K562 (cell line): ENCODE measurements at places on chromosomes 3 and 15.

GRCh38 chr3:126473292-126474168 lies 2.2 kb downstream of the ZXDC start:
- DNase-seq: no peak

DNA sequence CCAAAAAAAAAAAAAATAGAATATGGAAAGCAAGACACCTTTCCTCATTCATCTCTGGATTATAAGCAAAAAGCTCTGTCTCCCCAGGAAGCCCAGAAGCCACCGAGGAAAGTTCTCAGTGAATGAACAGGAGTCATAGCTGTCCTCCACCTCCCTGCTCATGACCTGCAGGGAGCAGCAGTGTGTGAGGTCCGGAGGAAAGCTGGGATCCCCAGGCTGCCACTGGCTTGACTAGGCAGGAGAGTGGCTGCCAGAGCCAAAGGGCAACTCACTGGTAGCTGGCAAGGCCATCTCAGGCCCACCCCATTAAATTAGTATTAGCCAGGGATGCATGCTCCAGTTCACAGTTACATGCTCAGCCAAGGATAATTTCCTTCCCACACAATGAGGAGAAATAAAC lies 191.6 kb upstream of the STT3B start:
- no peak for DNase-seq

DNA sequence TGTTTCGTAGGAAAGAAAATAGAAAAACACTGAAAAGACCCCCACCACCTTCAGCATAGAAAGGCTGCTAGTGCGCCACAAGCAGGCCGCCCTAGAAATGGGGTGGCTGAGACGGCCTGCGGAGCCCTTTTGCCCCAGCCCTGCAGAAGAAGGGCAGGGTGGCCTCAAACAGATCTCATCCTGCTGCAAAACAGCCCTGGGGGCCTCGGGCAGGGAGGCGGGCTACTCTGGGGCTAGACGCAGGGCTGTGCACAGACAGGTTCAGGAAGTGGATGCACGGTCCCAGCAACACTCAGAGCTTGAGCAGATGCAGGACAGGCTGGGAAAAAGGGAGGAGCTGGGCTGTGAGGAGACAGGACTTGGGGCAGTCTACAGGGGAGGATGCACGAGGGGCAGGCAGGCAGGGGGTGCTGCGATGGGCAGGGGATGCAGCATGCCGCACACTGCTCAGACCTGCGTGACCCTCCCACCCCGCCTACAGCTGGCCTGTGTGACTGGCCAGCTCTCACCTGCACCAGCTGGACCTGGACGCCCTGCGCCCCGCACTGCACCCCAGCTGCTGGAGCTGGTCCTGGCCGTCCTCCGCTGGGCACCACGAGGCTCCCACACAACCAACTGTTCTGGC lies 34.3 kb downstream of the ZXDC start:
- DNase-seq: no peak

DNA sequence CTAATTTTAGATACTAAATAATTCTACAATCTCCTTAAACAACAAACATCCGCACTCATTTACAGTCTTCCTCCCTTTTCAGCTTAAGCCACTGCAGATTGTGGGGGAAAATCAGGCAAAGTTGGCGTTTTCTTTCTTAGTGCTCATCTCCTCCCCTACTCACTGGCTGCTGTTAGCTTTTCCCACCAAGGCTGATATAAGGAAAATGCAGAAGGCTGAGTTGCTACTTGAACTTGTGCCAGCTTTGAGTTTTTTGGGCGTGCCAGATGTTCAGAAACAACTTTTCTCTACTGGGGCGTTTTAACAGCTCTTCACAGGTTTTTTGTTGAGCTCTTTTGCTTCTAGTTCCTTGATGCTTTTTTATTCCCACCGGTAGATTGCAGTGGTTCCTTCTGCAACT lies 222.0 kb downstream of the PYDC2 start:
- DNase-seq: no peak

DNA sequence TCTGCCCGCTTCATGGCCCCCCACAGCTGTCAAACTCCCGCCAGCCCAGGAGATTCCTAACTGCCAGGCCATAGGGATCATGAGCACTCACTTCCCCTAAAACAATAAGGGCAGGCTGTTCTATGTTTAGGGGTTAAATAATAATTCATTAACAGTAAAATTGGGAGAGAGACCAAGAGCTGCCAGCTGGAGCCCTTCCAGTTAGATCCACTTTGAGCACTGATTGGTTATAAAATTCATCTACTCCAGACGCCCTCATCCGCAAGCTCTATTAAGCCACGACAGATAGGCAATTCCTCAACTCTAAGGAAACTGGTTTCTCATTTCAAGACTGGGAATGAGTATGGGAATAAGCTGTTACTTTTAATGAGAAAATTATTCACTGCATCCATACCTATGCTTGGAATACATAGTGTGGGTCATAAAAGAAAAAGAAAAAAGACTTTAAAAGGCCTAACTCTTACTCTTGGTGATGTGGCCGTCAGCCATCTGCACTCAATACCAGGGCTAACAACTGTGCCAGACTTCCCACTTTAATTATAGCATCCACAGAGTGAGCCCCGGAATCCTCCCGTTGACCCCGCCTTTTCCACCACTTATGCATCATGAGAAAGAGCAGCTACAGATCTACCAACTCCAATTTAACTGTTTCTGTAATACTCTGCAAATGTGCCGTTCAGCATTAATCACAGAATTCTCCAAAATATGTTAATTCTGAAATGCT lies 44.5 kb downstream of the IL17RD start:
- DNase-seq: no peak
